ENCODE measurements at places on chromosomes 3 and 15.

DNA sequence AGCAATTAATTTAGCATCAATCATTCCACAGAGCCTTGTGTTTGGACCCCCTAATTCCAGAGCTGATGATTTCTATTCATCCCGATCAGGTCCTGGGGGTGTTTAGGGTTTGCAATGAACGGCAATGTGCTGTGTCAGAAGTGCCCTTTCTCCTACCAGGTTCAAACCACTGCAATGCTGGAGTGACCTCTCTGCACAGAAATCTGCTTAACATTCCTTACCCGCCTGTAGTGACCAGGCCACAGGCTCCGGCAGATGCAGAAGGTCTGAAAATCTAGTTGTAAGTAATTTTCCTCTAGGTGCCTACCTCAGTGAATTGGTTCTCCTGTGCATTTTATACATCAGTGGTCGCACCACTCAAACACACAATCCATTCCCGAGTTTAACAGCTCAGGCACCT, 725.3 kb upstream of the CFAP20DC start:
- no peak for DNase-seq

- DNase-seq, result peak; percentile 49
Measured at GRCh38 chr3:30426293-30426993, 180.0 kb upstream of the TGFBR2 start.

- DNase-seq, result no peak
Measured at GRCh38 chr3:52327486-52328290, 11.6 kb downstream of the DNAH1 start.

GRCh38 chr3:197499427-197499826, 56.3 kb downstream of the BDH1 start:
- DNase-seq, result no peak

DNA sequence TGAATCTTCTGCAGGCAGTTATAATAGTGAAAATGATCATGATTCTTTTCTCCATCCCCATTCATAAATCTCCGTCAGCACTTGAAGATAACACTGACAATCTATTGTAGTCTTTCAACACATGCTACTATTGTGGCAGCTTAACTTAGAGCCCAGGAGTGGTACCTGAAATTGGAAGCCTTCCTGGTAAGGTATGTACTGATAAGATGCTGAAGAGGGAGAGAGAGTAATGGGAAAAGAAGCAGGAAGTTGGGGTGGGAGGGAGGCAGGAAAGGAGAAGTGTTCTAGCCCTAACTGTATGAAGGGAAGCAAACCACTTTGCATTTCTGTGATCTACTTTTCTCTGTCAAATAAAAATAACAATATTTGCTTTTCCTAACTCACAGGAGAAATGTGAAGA, 197.4 kb upstream of the RORA start:
- peak; percentile 22 for DNase-seq

DNA sequence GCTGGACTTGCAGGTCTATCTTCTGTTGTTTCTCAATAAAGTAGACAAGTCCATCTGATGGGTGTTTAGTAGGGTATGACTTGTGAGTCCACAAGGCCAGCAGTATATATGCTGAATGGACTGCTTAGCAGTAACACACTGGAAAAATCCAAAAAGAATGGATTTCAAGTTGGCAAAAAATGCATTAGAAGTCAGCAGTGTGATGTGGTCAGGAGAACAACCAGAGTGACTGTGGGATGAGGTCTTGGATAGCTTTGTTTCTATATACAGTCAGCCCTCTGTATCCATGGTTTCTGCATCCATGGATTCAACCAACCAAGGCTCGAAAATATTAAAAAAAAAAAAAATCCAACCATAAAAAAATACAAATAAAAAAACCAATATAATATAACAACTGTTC, 55.8 kb downstream of the LPP start:
- DNase-seq, result no peak

GRCh38 chr15:49035825-49036224, 10.4 kb downstream of the SECISBP2L start:
- DNase-seq, result no peak

GRCh38 chr3:107676469-107677309, 153.9 kb downstream of the BBX start:
- peak; percentile 16 for DNase-seq

DNA sequence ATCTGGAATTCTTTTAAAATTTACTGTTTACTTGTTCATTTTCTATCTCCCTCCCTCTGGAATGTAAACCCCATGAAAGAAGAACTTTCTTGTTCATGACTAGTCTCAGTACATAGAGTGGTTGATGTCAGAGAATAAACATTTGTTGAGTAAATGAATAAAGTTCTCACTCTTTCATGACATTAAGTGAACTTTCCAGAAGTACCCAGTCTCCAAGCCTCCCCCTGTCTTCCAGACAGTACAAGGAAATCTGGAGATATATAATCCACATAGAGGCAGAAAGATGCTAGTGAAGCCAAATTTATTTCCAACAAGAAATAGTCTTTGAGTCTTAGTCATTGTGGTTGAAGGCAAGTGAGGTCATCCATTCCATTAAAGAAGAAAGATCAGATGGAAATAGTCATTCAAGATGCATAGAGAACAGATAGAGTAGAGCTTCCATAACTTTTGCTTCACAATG, 71.5 kb upstream of the GALNT15 start:
- no peak for DNase-seq

DNA sequence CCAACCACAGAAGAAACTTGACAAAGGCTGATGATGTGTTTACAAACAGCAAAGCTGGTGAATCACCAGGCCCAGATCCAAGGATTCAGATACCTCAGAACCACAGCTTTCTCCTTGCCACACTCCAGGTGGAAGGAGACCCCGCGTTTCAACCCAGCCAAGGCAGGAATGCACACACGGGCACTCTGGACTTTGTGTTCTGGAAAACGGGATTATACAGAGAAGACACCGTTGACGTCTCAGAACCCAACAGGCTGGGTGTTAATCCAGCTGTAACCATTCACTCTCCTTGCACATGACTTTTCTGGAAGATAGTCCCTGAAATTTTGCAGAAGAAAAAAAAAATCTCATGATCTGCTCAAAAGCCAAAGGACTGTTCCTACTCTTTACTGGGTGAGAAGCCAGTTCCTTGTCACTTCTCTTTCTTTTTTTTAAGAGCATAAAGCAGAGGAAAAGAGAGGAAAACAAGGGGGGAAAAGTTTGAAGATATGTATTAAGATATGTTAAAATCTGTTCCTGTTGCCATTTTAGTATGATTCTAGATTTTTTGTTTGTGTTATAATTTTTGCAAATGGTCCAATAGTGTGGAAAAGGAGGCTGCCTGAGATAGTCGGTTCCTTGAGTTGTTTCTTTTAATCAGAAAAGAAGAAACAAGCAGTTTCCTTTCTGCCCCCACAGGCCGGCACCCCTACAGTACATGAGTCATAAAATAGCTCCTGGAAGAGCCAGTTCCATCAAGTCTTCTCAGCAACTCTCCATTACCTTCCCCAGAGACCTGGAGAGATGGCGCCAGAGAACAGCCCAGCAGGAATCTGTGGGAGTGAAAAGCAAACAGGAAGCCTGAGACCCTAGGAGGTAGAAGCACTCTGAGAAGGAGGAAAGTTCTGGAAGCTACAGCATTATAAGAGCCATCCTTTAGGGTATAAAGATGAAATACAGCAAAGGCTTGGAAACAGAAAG, 73.1 kb downstream of the RORA start:
- DNase-seq, result no peak

DNA sequence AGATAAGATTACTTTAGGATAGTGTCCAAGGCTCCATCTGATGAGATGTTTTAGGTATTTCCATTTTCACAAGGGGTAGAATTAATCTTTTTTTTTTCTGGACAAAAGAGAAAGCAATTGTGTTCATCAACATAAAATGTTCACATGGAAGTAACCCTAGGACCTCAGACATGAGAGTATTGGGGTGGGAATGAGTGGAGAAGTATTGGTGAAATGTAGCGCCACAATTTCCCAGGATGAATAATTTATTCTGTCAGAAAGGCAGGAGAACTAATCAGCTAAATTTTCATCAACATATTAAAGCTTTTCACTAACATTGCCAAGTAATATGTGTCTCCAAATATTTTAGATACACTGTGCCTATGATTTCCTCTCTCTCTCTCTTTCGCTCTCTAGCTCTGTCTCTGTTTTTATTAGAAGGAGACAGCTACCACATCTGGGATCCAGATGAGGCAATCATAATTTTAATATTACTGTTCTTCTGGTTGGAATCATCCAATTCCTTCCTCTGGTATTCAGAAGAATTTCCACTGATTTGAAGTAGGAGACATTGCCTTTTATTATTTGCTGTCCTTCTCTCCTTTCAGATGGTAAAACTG, 21.6 kb upstream of the ZNF280D start:
- no peak for DNase-seq

- DNase-seq, result no peak
Measured at GRCh38 chr15:64019764-64020163, 26.5 kb downstream of the DAPK2 start.

- DNase-seq, result no peak
Measured at GRCh38 chr15:95916568-95916967, 413.9 kb upstream of the NR2F2 start.

DNA sequence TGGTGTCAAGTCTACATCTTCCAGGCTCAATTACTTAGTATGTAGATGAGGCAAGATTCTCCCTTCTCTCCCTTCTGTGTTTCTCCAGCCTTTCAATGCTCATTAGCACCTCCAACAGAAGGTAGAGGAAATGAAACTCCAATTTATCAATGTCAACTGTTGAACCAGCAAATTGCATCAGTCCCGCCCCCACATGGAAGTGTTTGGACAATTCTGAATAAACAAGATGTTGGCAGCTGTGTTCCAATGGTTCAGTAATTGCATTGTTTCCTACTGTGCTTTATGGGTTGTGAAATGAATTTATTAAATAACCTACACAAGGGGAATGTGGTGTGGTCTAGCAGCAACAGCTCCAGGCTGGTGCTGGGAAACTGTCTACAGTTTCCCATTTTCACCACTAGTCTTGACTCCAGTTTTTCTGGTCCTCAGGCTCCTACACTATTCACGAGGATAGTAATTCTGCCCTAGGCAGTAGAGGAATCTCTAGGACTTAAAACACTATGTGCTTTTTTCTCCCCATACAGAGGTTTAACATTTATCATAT, 91.9 kb downstream of the MB21D2 start:
- DNase-seq, result no peak

- DNase-seq, result no peak
Measured at GRCh38 chr15:31017311-31017710, 25.9 kb upstream of the MTMR10 start.

- peak; percentile 36 for DNase-seq
Measured at GRCh38 chr15:50840520-50840919, 68.0 kb upstream of the AP4E1 start.

DNA sequence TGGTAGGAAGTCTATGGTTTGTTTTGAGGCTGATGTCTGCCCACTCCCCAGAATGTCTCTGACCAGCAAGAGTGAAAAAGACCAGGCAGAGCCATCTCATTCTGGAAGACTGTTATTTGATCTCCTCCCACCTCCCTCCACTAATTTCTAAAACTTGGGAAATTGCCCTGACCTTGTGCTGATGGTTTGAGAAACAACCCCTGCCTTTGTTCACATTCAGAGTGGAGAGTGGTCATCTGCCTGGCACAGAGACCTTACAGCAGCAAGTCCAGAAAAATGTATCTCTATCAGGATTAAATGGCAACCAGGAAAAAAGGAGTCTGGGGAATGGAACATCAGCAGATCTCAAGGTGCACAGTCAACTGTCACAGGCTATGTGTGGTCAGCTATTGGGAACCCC, 25.7 kb downstream of the SPATA12 start:
- DNase-seq, result no peak

DNA sequence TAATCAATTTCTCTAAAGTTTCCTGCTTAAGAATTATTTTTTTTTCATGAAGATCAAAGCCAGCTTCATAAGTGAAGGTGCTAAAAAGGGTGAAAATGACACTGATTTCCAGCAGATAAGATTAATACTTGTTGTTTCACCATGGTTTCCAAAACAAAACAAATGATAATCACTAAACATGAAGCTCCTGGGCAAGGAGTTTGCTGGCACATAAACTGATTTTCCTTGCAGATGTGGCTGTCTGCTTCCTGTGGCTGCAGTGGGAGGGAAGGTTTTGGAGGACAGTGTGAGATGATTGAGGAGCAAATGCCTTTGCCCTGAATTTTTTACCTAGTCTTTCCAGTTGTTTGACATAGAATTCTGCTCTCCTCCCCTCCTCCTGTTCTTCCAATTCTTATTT, 228.8 kb downstream of the DIPK2A start:
- DNase-seq, result no peak

DNA sequence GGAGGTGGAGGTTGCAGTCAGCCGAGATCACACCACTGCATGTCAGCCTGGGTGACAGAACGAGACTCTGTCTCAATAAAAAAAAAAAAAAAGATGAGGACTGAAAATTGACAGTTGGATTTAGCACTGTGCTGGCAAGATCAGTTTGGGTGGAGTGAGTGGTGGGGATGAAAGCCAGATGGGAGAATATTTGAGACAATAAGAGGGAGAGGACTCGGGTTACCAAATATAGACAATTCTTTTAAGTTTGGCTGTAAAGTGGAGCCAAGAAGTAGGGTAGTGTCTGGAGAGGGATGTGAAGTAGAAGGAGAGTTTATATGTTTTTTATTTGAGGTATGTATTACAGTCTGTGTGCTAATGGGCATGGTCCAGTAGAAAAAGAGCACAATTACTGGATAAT, 20.4 kb downstream of the TMOD3 start:
- DNase-seq, result no peak

GRCh38 chr3:87246662-87247429, 19.7 kb downstream of the CHMP2B start:
- no peak for DNase-seq

DNA sequence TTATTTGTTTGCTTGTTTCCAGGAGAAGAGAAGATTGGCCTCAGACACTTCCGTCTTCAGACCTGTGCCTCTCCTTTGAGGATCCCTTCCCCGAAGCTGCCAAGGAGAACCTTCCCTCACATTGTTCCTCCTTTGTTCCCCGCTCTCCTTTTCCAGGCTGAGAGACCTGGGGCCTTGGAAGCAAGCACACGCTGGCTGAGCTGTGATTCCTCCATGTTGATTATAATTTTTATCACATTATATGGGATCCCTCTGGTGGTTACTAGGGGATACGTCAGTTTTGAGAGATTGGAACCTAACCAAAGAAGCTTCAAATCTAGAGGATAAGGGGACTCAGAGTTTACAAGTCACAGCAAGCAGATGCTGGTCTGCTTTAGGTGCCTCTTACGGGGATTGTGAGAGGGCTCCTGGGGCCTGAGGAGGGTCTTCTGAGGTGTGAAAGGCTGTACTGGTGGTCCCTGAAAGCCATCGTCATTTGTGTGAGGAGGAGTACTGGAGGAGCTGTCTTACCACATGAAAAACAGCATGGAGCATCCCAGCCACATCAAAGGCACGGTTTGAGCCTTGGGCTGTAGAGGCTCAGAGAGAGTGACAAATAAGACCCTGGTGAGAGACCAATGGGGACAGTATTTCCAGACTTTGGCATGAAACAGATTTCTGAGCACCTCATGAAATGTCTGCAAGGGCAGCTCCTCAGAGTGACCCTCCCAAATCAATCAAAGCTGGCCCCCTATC, 760.1 kb upstream of the CFAP20DC start:
- no peak for DNase-seq

DNA sequence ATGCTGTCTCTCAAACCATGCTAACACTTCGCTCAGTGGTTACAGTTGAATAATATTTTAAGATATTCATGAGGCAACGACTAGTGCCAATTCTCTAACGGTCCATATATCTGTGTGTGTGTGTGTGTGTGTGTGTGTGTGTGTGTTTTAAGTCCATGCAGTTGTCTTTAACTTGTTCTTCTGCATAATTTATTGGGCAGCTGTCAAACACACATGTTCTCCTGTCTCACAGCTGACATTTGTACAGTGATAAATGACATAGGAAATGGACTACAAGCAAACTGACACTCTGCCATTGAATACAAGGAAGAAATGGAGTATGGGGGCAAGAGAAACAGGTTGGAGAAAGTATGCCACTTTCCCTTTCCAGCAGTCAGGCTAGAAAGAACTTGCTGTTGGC, 172.0 kb downstream of the PDZRN3 start:
- no peak for DNase-seq
